H9 (cell line): ENCODE measurements at places on chromosomes 3 and 15.

DNA sequence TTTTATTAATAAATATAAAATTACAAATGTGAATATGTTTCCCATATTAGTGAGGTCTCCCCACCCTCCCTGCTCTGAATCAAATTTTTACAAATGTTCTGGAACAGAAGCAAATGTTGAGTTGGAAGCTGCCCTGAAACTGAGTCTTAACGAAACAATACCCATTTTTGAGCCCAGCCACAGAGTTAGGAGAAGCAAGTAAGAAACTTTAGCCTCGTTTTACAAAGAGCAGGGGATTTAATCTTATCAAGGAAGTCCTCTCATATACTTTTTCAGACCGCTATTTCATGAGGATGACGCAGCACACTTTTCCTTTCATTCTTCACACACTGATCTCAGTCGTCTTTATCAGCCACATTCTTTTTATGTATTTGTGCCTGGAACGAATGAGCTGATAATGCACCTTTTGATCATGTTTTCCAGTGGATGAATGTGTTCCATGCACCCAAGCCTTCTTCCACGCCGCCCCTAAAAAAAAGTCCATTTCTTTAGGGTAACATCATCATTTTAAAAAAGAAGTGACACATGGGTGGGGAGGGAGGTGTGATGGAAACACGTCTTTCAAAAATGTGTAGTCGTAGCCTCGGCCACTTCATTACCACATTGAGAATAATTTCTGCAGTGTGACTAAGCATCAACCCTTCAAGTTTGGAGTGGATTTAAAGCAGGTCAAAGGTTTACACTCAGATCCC, 48.1 kb downstream of the SETMAR start:
- DNase-seq: no peak

DNA sequence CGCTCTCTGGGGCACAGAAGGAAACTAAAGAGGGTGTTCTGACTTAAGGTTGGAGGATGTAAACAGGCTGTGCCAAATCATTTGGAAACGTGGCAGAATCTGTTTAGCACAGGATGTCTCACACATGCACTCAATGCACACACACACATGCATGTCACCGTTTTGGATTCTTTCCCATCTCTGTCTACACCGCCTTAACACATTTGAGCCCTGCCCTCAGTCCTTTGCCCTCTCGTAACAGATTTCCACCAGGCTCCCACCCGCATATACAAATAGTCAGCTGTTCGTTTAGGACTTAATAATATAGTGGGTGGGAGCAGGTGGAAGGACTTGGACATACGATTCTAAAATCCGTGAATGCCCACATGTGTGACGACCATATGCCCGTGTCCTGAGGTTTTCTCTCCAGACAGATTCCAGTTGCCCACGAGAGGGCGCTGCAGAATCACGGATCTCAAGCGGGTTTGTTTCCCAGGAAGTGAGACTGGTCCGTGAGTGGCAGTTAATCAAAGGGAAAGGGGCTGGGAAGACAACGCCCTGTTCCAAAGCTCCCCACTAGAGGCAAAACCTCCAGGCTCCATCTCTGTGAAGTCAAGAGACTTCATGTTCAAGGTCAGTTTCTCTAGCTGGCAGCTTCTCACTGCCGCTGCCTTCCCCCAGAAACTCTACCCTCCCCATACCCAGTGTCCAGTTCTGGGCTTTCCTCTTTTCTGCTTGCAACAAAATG, 44.5 kb downstream of the NOX5 start:
- DNase-seq: peak; percentile 87

- no peak for DNase-seq
Observed at GRCh38 chr3:64382153-64382552, 156.9 kb upstream of the PRICKLE2 start.

DNA sequence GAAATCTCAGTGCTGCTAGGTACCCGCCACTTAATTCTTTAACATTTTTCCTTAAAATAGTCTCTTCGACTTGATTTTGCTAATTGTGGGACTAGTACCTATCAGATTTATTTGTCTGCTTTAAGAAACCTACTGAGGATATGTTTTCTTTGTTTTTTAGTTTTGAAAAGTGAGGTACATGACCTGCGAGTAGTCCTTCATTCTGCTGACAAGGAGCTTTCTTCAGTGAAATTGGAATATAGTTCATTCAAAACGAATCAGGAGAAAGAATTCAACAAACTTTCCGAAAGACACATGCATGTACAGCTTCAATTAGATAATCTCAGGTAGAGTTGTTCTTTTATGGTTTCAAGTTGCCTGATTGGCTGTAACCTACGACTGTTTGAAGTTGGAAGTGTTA, 47.0 kb upstream of the TMEM42 start:
- no peak for DNase-seq

GRCh38 chr3:41345788-41346187, 146.5 kb downstream of the CTNNB1 start:
- DNase-seq: no peak

- no peak for DNase-seq
Observed at GRCh38 chr3:115388166-115388565, 235.1 kb upstream of the GAP43 start.

DNA sequence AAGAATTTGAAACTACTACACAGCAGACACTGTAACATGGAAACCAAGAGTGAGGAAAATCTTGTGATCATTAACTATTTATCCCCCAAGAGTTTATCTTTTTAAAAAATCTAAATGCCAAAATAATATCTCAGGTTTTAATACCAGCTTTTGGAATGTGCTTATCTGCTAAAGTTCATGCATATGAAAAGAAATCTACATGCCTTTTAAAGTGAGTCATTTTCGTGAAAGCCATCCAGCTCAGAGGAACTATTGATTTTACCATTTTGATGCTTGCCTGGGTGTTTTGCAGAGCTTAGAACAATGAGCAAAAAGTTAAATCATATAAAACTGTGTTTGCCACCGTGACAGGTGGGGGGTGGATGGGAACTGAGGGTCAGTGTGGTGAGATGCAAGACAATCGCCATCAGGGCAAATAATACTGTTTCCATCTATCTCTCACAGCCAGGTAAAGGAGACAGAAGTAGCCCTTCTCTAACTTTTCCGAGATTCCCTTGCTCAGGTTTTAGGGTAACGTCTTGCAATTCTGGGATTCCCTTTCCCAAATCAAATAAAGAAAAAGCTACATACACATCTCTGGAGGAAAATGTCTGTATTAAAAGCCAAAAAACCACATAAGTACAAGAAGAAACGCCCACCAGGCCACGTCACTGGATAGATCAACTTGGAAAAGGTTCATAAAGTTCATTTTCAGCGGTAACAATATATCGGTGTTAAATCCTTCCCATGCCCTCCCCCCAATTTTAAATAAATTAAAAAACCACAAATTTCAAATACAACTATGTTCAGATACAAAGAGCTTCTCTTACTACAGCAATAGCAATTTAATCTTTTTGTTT, 2.0 kb downstream of the TMEM158 start:
- no peak for DNase-seq

DNA sequence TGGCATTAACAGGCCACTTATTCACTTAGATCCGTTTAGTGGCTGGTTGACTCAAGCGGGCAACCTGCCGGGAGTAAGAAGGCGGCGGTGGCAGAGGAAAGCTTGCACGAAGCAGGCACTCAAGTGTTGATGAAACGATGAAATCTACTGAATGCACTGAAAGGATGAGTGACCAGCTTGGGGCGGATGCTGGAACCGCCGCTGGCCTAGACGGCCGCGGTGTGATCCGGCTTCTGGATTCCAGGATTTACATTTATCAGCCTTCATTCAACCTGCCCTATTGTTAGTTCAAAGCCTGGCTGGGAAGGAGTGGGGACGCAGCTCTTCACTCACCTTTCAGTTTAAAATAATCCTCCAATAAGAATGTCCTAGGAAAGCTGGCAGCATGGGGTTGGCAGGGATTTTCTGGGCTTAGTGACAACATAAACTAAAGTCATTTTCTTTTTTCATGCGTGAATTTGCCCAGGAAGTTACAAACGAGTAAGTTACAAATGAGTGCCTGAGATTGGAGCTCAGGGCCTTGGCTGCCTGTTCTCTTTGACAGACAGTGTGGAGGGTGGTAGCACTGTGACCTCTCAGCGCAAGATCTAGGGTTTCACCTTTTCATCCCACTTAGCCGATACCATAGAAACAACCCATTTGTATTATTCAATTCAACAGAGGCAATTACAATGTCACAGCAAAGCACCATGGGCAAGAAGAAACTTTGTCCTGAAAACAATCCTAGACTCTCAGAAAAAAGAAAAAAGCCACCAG, 1.1 kb upstream of the PLCH1 start:
- peak; percentile 81 for DNase-seq

- DNase-seq: no peak
Observed at GRCh38 chr3:81434161-81434560, 327.3 kb downstream of the GBE1 start.

DNA sequence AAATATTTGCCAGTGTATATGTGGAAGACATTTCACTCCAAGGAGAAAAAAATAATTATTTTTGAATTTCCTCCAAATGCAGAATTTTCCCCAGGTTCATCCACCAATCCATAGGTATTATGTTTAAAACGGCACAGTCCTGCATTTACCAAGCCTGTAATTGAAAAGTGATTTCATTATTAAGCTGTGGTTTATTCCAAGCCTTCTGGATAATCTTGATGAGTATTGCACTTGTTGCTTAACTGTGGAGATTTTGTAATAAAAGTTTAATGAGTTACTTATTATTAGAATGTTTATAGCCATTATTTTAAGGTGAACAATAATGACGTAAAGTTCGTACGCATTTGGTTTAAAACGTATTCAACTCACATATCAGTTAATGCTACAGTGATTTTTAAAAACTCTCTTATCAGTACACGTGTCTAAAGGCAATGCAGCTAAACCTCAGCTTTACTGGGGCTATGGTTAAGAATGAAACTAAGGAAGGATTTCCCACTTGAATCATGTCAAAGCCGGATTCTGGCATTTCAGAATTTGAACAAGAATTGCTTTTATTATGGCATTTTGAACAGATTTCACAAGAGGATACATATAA, 283.9 kb downstream of the MECOM start:
- DNase-seq: no peak

- DNase-seq: no peak
Observed at GRCh38 chr3:44509393-44509921, 32.0 kb upstream of the ZNF445 start.

- no peak for DNase-seq
Observed at GRCh38 chr15:83733206-83733605, 79.3 kb downstream of the ADAMTSL3 start.

DNA sequence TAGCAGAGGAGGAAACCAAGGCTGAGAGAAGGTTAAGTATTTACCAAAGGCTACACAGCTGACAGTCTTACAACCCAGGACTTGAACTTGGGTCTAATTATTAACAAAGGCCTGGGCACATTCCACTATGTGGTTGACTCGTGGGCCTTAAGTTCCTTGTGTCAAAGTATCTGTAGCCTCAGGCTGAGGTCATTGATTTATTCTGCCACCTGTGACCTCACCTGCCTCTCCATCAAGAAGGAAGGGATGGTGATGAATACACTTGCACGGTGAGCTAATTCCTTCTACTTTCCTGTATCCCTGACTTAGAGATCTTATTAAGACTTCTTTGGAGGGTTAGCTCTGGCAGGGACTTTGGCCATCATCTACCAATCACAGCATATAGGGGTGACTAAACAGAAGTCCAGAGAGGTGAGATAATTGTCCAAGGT, 19.9 kb upstream of the LRRC58 start:
- DNase-seq: no peak

- no peak for DNase-seq
Observed at GRCh38 chr3:129620828-129621559, 14.5 kb upstream of the PLXND1 start.

DNA sequence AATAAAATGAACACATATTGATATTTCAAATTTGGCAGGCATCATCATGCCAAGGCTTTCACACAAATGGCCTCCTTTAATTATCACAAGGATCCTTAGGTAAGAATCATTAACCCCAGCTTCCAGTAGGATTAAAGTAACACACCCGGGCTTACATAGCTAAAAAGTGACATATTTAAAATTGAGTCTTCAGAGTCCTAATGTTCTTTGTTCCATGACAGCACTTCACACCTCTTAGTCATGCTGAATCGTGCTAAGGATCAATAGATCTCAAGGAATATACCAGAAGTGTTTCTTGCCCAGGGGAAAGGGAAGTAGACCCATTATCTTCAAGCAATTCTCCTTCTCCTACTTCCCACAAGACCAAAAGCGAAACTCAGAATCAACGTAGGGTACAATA, 76.6 kb upstream of the SOX2 start:
- DNase-seq: no peak

- no peak for DNase-seq
Observed at GRCh38 chr3:188584958-188585689, 431.2 kb downstream of the LPP start.

- no peak for DNase-seq
Observed at GRCh38 chr15:76756381-76756780, 148.8 kb downstream of the SCAPER start.

DNA sequence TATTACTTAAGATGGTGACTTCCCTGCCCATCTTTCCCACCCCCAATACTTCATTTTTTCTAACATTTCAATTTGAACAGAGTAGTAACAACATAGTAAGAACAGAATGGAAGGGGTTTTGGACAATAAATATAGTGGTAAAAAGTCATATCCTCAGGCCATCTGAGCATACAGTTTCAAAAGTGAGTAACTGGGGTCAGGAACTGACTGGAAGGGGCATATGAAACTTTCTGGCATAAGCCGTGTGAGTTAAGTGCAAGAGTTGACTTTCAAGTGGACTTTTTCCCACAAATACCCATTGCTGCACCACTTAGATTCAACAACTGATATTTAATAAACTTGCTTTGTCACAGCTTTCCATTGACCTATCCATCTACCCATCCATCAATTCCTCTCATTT, 153.5 kb upstream of the IL12A start:
- DNase-seq: no peak

GRCh38 chr3:31251083-31251482, 281.6 kb upstream of the STT3B start:
- DNase-seq: no peak
